ENCODE measurements at places on chromosomes 6 and 20.

DNA sequence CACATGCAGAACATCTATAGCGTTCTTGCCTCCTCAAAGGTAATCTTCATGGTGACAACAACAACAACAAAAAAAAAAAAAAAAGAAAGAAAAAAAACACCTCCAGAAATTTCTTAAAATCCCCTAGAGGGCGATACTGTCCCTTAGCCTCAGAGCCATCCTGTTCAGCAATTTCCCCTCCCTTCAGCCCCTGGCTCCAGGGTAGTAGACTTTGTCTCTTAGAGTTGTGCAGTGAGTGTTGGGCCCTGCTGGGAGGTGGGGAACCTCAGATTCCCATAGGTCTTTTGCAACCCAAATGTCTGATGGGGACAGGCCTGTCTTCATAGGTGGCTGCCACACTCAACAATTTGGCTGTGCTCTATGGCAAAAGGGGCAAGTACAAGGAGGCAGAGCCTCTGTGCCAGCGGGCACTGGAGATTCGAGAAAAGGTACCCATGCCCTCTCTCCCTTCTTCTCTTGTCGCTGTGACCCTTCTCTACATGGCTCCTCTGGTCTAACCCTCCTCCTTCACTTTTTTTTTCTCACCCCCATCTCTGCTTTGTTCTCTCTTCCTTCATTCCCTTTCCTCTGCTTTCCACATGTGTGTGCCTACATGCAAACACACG is 6.0 kb upstream of the PTK7 start:
- no peak for DNase-seq

DNA sequence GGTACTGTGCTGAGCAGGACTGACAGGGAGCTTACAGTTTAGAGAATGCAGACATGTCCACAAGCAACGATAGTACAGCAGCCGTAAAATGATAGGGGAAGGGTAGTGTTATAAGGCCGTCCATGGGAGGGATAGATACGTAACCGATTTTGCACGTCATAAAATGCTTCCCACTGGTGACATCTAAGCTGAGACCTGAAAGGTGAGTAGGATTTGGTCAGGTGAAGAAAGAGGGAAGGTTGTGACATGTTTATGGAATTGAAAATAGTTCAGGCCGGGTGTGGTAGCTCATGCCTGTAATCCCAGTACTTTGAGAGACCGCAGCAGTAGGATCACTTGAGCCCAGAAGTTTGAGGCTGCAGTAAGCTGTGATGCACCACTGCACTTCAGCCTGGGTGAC is 25.6 kb downstream of the SNX9 start:
- no peak for DNase-seq

DNA sequence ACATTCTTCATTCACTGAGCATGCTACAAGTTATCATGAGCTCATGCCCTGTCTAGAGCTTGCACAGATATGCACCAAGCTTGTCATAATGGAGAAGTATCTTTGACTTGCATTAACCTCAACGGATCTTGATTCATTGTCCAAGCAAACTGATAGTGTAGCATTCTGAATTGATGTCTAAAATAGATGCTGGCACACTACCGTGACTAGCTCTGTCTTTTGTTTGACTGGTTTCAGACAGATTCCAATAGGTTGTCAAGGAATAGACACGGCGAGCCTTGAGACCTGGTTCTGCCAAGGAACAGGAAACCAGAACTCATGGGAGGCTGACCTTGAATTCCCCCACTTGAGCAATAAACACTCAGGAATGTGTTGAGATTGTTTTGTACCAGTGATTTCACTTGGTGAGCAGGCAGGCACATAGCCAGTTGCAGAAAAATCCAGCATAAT is 1153.1 kb upstream of the GJE1 start:
- no peak for DNase-seq

DNA sequence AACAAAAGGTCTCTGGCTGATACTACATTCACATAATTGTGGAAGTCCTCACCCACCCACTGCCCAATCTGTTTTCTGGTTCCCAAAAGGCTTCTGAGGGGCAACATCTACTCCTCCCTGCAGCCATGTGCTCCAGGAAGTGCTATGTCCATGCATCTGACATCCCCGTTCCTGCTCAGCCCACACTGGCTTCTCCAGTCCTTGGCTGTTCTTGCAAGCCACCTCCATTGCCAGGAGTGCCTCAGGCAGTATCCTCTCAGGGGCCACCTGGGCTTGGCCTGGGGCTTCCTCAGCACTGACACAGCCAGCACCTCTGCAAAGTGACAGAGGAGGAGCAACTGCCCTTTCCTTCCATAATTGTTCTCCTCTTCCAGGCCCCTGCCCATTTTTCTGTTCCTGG is 18.3 kb downstream of the ARHGAP18 start:
- DNase-seq: no peak

- DNase-seq: no peak
These were observed 119.9 kb downstream of the SOX4 start for GRCh38 chr6:21713481-21713880.

DNA sequence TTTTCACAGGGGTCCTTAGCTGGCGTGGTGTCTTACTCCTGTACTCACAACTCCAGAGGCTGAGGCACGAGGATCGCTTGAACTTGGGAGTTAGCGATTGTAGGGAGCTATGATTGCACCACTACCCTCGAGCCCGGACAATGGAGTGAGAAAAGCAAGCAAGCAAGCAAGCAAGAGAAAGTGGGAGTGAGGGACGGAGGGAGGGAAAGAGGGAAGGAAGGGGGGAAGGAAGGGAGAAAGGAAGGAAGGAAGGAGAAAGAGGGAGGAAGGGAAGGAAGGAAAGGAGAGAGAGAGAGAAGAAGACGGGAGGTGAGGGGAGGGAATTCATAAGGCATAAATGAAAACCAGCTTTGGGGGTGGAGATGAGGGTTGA is 120.5 kb downstream of the TRIM27 start:
- no peak for DNase-seq

- DNase-seq: no peak
These were observed 232.6 kb downstream of the TMEM242 start for GRCh38 chr6:157090736-157091135.

DNA sequence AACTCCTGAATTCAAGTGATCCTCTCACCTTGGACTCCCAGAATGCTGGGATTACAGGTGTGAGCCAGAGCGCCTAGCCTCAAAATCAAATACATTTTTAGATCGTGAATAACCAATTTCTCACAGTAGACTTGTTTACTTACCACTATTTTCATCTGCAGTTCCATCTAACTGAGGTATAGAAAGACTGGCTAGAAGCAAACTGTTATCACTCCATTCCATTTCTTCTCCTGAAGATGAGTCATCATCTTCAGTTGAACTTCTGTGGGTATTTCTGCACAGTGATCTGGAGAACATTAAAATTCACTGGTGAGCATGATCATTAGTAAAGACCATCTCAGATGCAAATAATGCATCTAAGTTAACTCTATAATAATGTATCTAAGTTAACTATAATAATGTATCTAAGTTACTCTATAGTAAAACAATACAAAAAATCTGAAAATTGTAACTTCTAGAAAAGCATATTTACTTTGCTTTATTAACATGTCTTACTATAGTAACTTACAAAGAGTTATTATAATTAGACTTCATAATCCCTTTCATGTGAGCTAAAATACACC is 105.4 kb downstream of the REV3L start:
- no peak for DNase-seq

- DNase-seq: peak; percentile 65
These were observed 31.4 kb downstream of the PRDM1 start for GRCh38 chr6:106117579-106117978.

DNA sequence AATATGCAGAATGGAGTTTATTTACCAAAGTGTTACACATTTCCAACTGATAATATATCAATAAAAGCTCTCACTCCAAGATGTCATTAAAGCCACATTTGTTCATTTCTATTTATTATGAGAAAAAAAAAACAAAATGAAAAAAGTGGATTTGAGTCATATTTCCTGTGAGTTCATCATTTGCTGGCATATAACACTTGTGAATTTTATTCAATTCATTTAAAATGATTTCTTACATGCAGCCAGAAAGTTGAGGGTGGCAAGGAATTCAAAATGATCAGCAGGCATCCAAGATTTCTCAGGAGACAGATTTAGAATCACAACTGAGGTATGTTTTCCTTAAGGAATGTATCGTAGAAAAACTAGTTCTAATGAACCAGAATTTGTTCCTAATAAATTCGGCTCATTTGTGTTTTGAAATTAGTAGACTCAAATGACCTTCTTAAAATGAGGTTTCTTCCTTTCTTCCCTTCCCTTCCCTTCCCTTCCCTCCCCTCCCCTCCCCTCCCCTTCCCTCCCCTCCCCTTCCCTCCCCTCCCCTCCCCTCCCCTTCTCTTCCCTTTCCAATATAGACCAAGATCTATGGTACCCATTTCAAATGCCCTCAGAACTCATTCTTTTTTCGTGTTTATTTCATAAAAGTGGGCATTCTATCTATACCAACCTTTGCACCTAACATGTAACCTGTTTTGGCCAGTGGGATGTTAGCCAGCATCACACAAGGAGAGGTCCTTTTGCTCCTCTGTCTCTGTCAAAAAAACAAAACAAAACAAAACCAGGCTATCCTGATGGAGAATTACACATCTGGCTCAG is 357.9 kb upstream of the TSHZ2 start:
- DNase-seq: no peak

GRCh38 chr20:32619586-32619985 is 34.5 kb upstream of the NOL4L start:
- DNase-seq: no peak

DNA sequence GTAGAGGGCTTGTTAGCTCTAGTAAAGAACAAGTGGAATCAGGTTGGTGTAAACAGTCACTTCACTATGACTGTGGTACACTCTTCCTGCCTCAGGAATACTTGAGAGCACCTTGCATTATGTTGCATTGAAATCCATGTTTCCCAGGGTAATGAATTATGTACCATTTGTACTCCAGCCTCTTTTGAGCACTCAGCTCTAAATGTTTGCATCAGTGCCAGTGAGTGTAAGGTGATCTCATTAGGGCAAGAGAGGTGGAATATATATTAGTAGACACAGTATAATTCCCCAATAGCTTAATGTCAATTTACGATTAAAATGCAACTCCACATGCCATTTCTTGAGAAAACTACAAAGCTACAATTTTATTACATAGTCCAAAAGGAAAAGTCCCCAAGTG is 319.6 kb upstream of the POU3F2 start:
- no peak for DNase-seq

DNA sequence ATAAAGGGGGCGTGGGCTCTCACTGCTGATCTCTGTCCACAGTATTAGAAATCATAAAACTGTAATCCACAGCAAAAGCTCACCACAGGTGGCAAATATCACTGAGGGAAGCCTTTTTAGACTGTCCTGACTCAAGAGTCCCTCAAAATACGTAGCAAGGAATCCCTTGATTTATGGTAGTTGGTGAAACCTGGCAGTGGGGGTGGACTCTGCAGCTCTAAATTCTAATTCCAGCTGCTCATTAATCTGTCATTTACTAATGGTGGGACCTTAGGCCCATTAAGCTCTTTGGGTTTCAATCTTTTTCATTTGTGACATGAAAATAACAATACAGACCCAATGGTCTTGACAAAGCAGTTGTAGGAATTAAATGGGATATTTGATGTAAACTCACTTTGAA is 32.3 kb downstream of the GMDS start:
- DNase-seq: no peak

GRCh38 chr6:134374491-134375219 is 56.7 kb upstream of the SGK1 start:
- DNase-seq: no peak

GRCh38 chr6:169803271-169803811 is 51.9 kb downstream of the ERMARD start:
- no peak for DNase-seq

GRCh38 chr6:46293641-46294316 is 123.0 kb upstream of the ENPP5 start:
- DNase-seq: no peak

- DNase-seq: no peak
These were observed 18.2 kb downstream of the ERGIC3 start for GRCh38 chr20:35560105-35560511.

DNA sequence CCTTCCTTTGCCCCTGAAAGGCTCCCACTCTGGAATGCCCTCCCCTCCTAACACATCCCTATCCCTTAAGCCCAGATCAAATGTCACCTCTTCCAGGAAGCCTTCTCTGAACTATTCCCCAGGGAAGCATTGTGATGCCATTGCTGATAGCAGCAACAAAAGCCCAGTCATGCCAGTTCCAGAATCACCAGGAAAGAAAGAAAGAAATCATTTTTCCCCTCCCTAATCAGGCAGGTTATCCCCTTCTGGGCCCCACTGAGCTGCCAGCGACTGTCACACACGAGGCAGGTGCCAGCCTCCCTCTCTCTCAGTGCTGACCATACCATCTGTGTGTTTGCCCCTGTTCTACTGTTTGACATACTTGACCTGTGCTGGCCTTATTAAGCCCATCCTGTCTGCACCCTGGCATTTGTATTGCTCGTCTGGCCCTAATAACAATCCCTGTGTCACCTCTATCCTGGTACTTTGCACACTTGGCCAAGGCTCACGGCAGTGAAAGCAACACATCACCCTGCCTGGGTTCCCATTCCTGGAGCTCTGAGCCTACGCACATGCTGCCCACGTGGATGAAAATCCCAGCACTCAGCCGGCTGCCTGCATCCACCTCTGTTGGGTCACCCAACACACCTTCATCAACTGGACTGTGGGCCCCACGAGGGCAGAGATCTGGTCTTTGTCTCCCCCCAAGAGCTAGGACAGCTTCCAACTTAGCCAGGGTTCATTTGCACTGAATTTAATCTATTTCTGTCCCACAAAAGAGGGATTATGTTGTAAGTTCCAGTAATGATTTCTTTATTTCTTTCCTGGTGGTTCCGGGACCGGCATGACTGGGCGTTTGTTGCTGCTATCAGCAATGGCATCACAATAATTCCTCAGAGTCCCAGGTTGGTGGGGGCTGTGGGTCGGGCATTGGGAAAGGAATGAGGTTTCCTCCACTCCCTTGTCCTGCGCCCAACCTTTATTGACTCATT is 5.3 kb upstream of the BPIFB1 start:
- DNase-seq: no peak

GRCh38 chr20:62354031-62354808 is 12.9 kb downstream of the LAMA5 start:
- DNase-seq: no peak

GRCh38 chr6:152089992-152090391 is 282.5 kb downstream of the ESR1 start:
- no peak for DNase-seq

DNA sequence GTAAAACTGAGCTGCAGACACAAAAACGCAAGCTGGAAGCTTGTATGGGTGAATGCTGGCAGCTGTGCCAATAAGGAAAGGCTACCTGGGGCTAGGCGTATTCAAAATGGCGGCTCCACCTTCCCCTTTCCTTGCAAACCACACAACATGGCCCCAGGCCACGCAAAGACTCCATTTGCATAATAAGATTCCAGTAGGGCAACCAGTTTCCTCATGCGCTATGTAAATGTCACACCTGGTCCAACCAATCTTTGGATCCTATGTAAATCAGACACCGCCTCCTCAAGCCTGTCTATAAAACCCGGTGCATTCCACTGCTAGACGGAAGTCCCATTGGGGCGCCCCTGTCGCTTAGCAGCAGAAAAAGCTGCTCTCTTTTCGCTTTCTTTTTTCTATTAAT is 505.9 kb upstream of the BTBD3 start:
- no peak for DNase-seq

- DNase-seq: no peak
These were observed 1.3 kb downstream of the BPIFA2 start for GRCh38 chr20:33169176-33169794.

Measured in activated CD4-positive, alpha-beta T cell treated with anti-CD3 and anti-CD28 coated beads, Interleukin-2, amount 50 U/mL, for 4 hours (primary cell).